ENCODE measurements at places on chromosomes 2 and 18. TPM values are rescaled to one million over a fixed set of nuclear protein-coding genes. Genes with fewer than 3 reads are reported as not detected.

Gene MEIS1
- polyA plus RNA-seq = 34.3 TPM

Gene LAMA1
- 2.3 TPM for polyA plus RNA-seq

Gene HDHD2
- 37.5 TPM for polyA plus RNA-seq

Gene SERPINB11
- not detected for polyA plus RNA-seq

Gene FEZ2
- 59.4 TPM for polyA plus RNA-seq

Gene NYAP2
- polyA plus RNA-seq = 0.40 TPM

Gene CAPN13
- polyA plus RNA-seq = 19.7 TPM

Gene BCL2L11
- polyA plus RNA-seq = 21.9 TPM

Gene MBP
- 28.8 TPM for polyA plus RNA-seq

Gene CDK5R2
- 2.9 TPM for polyA plus RNA-seq

Gene RESP18
- 0.46 TPM for polyA plus RNA-seq

Gene WBP1
- polyA plus RNA-seq = 75.4 TPM

Gene LIMS2
- 25.0 TPM for polyA plus RNA-seq

Gene SPAST
- polyA plus RNA-seq = 26.7 TPM

DNA sequence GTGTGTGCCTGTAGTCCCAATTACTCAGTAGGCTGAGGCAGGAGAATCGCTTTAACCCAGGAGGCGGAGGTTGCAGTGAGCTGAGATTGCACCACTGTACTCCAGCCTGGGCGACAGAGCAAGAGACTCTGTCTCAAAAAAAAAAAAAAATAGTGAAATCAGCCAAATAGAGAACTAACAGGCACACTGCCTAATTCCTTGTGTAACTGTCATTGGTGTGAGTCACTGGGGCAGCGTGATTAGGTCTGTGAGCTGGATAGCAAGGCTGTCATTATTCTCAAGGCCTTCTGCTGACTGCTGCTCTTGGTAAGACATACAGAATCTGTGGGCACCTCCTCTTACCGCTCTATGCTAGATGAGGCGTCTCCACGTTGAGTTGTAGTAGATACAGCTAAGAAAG is 270.3 kb downstream of the NEDD4L start:
- peaks cover 24% of the 10 kb centered on the region for H3K36me3 ChIP-seq
- H3K27ac ChIP-seq = peak overlapping the region; percentile 34
- H3K4me3 ChIP-seq = no peak overlapping the region
- no peak for DNase-seq
- H3K4me1 ChIP-seq = peaks cover 48% of the 10 kb centered on the region

GRCh38 chr2:60394463-60394862 is 159.0 kb downstream of the BCL11A start:
- H3K4me1 ChIP-seq = no peaks in the 10 kb centered on the region
- H3K4me3 ChIP-seq = no peak overlapping the region
- DNase-seq = no peak
- no peaks in the 10 kb centered on the region for H3K27me3 ChIP-seq

- H3K27ac ChIP-seq = no peak overlapping the region
- no peaks in the 10 kb centered on the region for H3K4me1 ChIP-seq
- DNase-seq = no peak
- H3K4me3 ChIP-seq = no peak overlapping the region
- H3K27me3 ChIP-seq = no peaks in the 10 kb centered on the region
Observed at GRCh38 chr2:142754182-142754581, 123.3 kb upstream of the KYNU start.

GRCh38 chr18:57804557-57804956 is 1.4 kb upstream of the ATP8B1 start:
- H3K4me1 ChIP-seq = peaks cover under 1% of the 10 kb centered on the region
- no peak for DNase-seq
- peaks cover 12% of the 10 kb centered on the region for H3K27me3 ChIP-seq
- no peak overlapping the region for H3K4me3 ChIP-seq

DNA sequence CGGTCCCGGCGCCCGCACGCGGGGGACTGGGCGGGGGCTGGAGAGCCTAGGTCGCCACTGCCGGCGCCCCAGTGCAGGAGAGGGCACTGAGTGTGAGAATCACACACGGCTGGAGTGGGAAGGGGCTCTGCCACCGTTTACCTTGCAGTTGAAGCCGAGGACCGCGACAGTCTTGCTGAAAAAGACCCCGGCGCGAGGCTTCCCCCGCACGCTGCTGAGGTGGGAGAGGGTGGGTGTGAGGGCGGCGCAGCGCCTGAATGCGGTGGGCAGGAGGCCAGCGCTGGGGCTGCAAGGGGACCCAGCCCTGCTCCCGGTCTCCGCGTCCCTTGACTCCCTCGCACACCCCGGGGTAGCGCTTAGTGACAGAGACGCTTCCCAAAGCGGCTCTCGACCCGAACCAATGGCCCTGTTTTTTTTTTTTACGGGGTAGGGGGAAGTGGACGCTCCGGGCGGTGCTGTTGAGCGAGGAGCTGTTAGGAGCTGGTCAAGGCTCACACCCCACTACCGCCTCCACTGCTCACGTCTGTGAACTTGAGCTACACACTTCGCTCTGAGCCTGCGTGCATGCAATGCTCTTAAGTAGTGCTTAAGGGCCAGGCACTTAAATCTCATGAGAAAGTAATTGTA is 794 bp downstream of the NOTO start:
- H3K4me3 ChIP-seq = peak overlapping the region; percentile 4
- H3K27me3 ChIP-seq = peaks cover 48% of the 10 kb centered on the region
- H3K4me1 ChIP-seq = peaks cover 6% of the 10 kb centered on the region

DNA sequence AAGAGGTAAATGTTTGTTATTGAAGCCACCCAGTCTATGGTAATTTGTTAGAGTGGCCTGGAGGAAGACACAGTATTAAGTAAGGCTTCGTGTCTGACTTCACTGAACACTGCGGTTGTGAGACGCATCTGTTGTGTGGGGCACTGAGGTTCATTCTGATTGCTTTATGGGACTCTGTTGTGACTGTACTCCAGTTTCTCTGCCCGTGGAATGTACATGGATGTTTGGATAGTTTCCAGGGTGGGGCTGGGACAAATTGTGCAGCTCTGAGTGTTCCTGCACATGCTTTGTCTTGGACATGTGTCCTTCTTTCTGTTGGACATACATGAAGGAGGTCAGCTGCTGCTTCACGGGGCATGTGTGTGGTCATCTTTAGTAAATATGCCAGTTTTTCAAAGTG is 58.6 kb downstream of the ODC1 start:
- no peak overlapping the region for H3K27ac ChIP-seq
- H3K4me3 ChIP-seq = no peak overlapping the region

- H3K27ac ChIP-seq = no peak overlapping the region
- DNase-seq = no peak
- peaks cover 50% of the 10 kb centered on the region for H3K36me3 ChIP-seq
- no peak overlapping the region for H3K4me3 ChIP-seq
- no peaks in the 10 kb centered on the region for H3K27me3 ChIP-seq
- no peaks in the 10 kb centered on the region for H3K4me1 ChIP-seq
Observed at GRCh38 chr2:36544638-36545338, 53.2 kb downstream of the FEZ2 start.

- DNase-seq = no peak
- no peak overlapping the region for H3K27ac ChIP-seq
- no peak overlapping the region for H3K4me3 ChIP-seq
Observed at GRCh38 chr2:242031481-242032019, 162.0 kb downstream of the RTP5 start.

DNA sequence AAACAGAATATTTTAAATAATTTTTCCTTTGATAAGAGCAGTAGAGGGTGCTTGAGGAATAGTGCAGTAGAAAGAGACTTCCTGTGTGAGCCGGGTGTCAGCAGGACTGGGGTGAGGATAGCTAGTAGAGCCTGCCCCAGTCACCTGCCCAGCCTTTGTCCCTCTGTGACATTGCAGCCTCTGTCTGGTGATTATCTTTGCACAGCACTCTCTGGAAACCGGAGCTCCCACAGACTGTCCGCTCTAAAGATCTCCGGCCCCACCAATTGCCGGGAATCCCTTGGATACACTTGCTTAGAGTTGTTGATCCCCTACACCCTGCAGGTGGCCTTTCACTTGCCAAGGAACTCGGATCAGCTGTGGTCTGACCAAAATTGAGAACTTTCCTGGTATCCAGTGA is 1081.3 kb upstream of the TMEFF2 start:
- H3K27me3 ChIP-seq = no peaks in the 10 kb centered on the region
- no peak overlapping the region for H3K4me3 ChIP-seq
- no peak for DNase-seq
- no peaks in the 10 kb centered on the region for H3K36me3 ChIP-seq

- no peak overlapping the region for H3K4me3 ChIP-seq
- no peak overlapping the region for H3K27ac ChIP-seq
- H3K27me3 ChIP-seq = no peaks in the 10 kb centered on the region
- no peaks in the 10 kb centered on the region for H3K36me3 ChIP-seq
- H3K4me1 ChIP-seq = no peaks in the 10 kb centered on the region
- peak; percentile 14 for DNase-seq
Observed at GRCh38 chr2:122414902-122415301, 659.5 kb downstream of the TSN start.

DNA sequence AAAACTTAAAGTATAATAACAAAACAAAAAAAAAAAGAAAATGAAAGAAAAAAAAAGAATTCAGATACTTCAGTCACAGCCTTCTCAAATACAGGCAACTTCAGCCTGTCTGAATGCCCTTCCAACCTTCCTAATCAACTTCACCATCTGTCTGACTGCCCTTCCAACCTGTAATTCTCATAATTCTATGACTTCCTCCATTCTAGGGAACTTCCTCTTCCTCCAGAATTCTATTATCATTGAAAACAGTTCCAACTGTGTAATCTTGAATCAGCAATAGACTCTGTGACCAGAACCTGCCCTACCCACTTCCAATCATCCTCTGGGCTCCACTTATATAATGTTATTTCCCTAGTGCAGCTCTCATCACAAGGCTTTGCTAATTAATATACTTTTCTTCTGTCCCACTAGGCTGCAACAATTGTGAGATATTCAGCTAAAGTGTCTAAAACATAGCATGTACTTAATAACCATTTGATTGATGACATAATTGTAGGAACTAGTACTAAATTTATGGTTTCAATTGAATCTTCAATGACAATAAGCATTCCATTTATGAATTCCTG is 127.3 kb downstream of the UPP2 start:
- no peaks in the 10 kb centered on the region for H3K36me3 ChIP-seq
- H3K4me3 ChIP-seq = no peak overlapping the region
- H3K27ac ChIP-seq = no peak overlapping the region
- H3K27me3 ChIP-seq = peaks cover 6% of the 10 kb centered on the region

DNA sequence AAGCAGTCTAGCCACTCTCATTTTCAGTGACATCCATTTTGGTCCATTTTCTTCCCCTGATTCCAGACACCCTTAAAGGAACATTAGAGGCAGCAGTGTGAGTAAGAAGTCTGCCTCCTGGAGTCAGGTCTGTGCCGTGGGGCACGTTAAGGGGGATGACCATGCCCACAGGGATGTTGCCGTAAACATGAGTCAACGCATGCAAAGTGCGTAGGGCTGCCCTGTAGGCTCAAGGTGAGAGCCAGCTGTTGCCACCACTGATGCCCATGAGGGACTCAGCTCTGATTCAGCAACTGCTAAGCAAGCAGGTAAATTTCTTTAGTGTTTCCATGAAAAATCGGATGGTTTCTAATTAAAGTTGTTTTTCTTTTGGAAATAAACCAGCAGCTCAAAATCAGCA is 61.4 kb upstream of the TFCP2L1 start:
- H3K4me1 ChIP-seq = no peaks in the 10 kb centered on the region
- H3K27me3 ChIP-seq = no peaks in the 10 kb centered on the region
- H3K36me3 ChIP-seq = peaks cover 78% of the 10 kb centered on the region

DNA sequence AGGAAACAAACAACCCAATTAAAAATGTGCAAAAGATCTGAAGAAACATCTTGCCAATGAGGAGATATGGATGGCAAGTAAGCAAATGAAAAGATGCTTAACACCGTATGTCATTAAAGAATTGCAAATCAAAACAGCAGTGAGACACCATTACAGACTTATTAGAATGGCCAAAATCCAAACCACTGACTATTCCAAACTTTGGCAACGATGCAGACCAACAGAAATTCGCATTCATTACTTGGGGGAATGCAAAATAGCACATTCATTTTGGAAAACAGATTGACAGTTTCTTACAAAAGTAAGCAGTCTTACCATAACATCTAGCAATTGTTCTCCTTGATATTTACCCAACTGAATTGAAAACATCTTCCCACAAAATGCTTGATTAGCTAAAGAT is 1118.7 kb downstream of the SUCLG1 start:
- H3K4me3 ChIP-seq = no peak overlapping the region
- H3K36me3 ChIP-seq = no peaks in the 10 kb centered on the region

DNA sequence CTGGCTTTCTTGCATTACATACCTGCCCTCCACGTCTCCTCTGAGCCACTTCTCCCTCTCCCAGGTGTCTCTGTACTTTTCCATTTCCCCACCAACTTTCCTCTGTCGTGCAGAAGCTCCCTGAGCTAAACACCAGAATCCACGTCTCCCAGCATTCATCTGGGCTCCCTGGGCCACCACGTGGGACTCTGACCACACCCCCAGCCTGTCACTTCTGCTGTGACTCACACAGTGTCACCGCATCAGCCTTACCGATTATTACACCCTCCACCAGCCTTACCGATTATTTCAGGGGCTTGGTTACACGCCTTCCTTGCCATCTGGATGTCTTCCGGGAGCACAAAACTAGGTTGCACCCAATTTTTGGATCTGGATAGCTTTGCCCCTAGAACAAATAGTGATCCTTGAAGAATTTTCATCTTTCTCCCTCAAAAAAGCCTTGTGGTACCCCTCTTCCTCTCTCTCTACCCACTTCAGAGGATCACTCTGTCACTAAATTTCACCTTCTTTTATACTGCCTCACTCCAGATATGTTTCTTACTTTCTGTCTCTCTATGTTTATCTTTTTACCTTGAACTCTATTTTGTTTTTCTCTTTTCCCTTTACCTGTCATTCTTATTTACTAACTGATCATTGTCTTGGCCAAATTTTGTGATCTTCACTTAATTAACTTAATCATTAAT is 136.9 kb upstream of the CAB39 start:
- DNase-seq = no peak
- no peaks in the 10 kb centered on the region for H3K4me1 ChIP-seq
- no peaks in the 10 kb centered on the region for H3K36me3 ChIP-seq
- no peak overlapping the region for H3K27ac ChIP-seq
- peaks cover 5% of the 10 kb centered on the region for H3K27me3 ChIP-seq
- H3K4me3 ChIP-seq = no peak overlapping the region

DNA sequence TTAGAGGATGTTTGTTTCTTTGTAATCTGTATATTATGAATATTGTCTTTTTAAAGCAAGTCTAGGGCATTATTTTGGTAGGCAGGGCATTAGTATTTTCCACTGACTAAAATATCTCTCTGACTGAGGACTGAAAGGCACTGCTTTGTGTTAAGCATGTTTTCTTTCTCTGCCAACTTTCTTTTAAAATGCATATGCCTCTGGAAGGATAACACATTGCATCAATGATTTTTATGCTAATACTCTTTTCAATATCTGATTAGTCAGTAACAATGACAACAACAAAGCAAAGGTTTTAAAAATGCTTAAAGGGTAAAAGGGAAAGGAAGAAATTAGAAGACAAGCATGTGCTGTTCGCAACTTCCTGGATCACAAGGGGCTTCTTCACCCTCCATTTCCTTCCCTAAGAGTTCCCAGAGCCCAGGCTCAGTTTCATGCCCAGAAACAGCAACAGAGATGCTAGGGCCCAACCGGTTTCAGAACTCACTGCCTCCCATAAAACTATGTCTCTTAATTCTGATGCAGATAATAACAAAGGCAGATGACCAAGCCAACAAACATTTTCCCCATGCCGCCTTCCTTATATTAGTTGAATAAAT is 786.8 kb upstream of the ACVR2A start:
- no peak overlapping the region for H3K27ac ChIP-seq
- H3K27me3 ChIP-seq = peaks cover 9% of the 10 kb centered on the region
- no peak for DNase-seq

GRCh38 chr2:3244486-3244885 is 133.1 kb downstream of the EIPR1 start:
- H3K4me1 ChIP-seq = no peaks in the 10 kb centered on the region
- H3K27ac ChIP-seq = no peak overlapping the region
- no peak overlapping the region for H3K4me3 ChIP-seq
